ENCODE measurements at places on chromosomes 7 and 10. TPM values are rescaled to one million over a fixed set of nuclear protein-coding genes. Genes with fewer than 3 reads are reported as not detected.

The TMEM184A gene
- 1.5 TPM for total RNA-seq

- H3K4me3 ChIP-seq = no peak overlapping the region
- no peak overlapping the region for H3K27ac ChIP-seq
- no peaks in the 10 kb centered on the region for H3K27me3 ChIP-seq
- no peak for DNase-seq
These were observed 987.9 kb downstream of the KCNMA1 start for GRCh38 chr10:76649723-76650127.

The OIT3 gene
- total RNA-seq = not detected

The SEMA3A gene
- 60.0 TPM for total RNA-seq

The ZPBP gene
- total RNA-seq = not detected

DNA sequence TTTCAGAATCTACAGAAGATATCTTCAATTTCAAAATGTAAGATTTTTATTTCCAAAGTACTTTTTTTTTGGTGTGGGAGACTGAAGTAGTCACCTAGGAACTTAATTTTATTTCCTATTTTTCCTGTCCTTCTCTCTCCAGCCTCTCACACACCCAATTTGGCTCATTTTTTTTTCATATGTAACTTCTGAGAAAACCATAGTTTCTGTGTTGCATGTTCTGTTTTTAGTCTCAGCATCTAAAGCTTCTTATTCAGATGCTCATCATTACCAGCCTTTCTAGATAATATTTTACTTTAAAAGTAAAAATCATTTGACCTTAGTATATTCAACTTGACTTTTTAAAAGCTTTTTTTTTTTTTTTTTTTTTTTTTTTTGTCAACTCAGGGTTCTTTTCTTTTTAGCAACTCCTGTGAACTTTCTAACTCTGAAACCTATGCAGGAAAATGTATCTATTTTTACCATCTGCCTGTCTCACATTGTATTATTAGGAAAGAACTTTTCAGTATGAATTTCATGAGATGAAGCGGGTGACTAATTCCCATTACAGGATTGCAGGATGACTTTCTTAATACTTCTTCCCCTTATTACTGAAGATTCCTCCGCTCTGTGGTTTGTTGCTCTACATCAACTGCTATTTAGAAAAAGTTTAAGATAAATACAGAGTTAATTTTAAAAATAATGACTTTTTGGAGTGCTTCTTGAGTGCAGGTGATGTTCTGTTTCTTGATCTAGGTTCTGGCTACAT is 73.6 kb upstream of the LSM8 start:
- H3K4me3 ChIP-seq = no peak overlapping the region
- H3K27ac ChIP-seq = no peak overlapping the region
- H3K36me3 ChIP-seq = no peaks in the 10 kb centered on the region
- H3K4me1 ChIP-seq = no peaks in the 10 kb centered on the region
- H3K27me3 ChIP-seq = no peaks in the 10 kb centered on the region

- peak; percentile 55 for DNase-seq
- no peak within 1 kb of the TSS for H3K27ac ChIP-seq
- H3K4me3 ChIP-seq = peak within 1 kb of the TSS; percentile 85
- peaks cover 34% of the 10 kb centered on the region for H3K36me3 ChIP-seq
- peaks cover 6% of the 10 kb centered on the region for H3K4me1 ChIP-seq
These were observed at the start of gene FAM20C for GRCh38 chr7:191981-192649. Gene FAM20C (plus strand): TSS chr7:192571. CDS start chr7:193200, 629 bp downstream.

DNA sequence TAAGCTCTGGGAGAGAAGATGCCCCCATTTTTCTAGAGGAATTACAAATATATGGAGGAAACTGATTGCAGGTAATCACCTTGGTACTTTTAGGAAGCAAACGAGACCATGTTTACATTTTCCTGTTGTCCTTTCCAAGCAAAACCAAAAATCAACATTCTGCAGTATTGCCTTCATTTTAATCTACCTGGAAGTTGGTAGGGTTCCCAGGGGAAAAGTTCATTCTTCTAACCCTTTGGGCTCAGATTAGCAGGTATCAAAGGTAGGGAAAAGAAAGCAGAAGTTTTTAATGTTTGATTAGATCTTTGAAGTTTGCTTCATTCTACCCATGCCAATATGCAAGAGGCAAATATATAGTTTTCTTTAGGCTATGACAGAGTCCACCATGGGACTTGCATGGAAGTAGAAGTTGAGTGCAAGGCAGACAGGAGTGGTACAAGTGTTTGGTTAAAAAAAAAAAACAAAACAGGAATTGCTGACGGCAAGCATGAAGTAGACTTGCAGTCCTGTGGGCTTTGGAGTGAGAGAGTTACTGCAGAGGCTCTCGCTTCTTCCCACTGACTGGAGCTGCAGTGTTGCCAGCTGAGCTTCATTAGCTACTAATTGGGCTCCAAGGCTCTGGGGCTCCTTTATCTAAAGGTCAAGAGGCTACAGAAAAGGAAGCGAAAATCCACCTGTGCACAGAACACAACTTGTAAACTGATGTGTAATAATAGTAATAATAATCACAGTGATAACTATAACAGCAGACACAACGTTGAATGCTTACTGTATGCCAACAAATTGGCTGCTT is 28.9 kb upstream of the ASAH2 start:
- H3K27me3 ChIP-seq = no peaks in the 10 kb centered on the region
- DNase-seq = no peak
- H3K4me1 ChIP-seq = no peaks in the 10 kb centered on the region
- no peak overlapping the region for H3K4me3 ChIP-seq
- no peak overlapping the region for H3K27ac ChIP-seq

The LLCFC1 gene
- not detected for total RNA-seq

GRCh38 chr10:13784067-13784466 is 197.3 kb downstream of the PRPF18 start:
- no peak overlapping the region for H3K27ac ChIP-seq
- peaks cover 3% of the 10 kb centered on the region for H3K36me3 ChIP-seq
- no peak overlapping the region for H3K4me3 ChIP-seq
- no peaks in the 10 kb centered on the region for H3K4me1 ChIP-seq
- DNase-seq = peak; percentile 41

GRCh38 chr10:89452193-89452592 is 37.8 kb downstream of the IFIT5 start:
- H3K27ac ChIP-seq = no peak overlapping the region
- no peaks in the 10 kb centered on the region for H3K4me1 ChIP-seq
- no peaks in the 10 kb centered on the region for H3K36me3 ChIP-seq
- DNase-seq = no peak
